ENCODE measurements at places on chromosomes 5 and 9. TPM values are rescaled to one million over a fixed set of nuclear protein-coding genes. Genes with fewer than 3 reads are reported as not detected.

- no peak for DNase-seq
Observed at GRCh38 chr5:6715758-6716628, 2.8 kb downstream of the TENT4A start.

DNA sequence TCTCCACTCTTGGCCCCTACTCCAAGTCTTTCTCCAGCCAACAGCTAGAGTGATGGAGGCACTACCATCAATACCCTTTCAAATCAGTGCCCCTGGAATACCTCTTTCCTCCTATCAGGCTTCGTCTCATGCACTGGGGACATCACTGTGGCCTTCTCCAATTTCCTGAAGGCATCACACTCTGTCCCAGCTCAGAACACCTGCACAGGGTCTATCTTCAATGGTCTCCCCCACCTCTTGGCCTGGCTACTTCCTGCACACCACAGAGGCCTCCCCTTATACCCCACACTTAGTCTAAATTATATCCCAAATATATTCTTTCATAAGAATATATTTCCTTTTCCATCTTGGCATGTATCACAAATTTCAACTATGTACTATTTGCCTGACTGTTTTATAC lies 34.5 kb downstream of the ECPAS start:
- DNase-seq, result no peak

NCS1 gene
- total RNA-seq, result 38.1 TPM

DNA sequence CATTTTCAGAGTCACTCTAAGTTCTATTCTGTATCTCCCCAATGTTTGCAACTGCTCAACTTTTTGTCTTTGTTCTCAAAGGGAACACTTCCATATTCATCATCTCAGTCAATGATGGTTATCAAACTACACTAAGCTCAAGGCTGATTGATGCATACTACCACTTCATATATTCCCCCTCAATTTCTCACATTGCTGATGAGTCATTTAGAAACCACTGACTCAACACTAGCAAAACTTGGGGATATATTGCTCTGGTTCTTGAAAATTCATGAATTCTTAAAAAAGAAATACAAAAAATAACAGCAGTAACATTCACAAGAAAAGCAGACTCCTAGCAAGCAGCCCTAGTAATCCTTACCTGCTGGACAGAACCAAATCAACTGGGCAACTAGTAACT lies 52.2 kb downstream of the ABHD17B start:
- no peak for DNase-seq

- DNase-seq, result peak; percentile 82
Observed at GRCh38 chr9:35646153-35646532, 4.6 kb downstream of the SIT1 start.

KLHL3 gene
- total RNA-seq, result 12.8 TPM

DNA sequence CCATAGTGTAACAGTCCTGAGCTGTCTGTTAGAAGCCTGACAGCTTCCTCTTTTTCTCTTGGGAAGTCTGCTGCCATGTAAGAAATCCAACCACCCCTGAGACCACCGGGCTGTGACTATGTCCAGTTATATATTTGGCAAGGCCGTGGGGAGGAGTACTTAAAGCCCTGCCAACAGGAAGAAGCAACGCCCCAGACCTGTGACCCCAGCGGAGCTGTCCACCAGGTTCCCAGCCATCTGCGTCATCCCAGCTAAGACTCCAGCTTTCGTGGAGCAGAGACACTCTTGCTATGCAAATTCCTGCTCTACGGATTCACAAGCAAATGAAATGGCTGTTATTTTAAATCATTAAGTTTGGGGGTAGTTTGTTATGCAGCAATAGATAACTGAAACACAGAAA lies 417.3 kb downstream of the TLE4 start:
- DNase-seq, result no peak

DNA sequence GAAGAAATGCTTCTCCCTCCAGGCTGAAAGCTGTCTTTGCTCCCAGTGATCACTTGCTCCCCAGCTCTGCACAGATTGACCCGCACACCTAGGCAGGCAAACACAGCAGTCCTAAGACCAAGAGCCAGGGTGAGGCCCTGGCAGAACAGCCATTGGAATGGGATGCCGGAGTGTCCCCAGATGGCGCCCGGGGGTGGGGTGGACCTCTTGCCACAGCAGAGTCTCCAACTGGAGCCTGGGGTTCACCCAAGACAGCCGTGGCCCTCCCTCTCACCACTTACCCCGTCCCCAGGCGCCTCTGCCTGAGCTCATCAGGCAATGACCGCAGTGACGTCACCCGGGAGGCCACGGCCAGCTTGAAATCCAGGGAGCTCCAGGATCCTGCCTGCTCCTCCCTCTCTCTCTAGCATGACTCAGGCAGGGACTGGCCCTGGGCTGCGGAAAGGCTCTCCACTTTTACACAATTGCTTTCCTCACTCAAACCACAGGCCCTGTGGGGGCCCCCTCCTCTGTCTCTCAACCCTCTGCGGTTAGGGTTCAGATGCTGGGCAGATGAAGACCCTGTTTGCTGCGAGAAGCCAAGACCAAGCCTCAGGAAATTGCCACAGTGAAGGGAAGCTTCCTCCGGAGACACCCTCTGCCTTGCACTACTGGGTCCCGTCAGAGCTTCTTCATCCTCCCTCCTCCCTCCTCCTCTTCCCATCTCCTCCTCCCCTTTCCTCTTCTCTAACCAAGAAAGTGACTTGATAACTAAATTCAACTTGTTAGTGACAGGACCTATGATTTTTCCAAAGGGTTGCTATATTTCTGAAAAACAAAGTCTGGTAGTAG lies 24.3 kb upstream of the PTGES start:
- DNase-seq, result peak; percentile 77

DNA sequence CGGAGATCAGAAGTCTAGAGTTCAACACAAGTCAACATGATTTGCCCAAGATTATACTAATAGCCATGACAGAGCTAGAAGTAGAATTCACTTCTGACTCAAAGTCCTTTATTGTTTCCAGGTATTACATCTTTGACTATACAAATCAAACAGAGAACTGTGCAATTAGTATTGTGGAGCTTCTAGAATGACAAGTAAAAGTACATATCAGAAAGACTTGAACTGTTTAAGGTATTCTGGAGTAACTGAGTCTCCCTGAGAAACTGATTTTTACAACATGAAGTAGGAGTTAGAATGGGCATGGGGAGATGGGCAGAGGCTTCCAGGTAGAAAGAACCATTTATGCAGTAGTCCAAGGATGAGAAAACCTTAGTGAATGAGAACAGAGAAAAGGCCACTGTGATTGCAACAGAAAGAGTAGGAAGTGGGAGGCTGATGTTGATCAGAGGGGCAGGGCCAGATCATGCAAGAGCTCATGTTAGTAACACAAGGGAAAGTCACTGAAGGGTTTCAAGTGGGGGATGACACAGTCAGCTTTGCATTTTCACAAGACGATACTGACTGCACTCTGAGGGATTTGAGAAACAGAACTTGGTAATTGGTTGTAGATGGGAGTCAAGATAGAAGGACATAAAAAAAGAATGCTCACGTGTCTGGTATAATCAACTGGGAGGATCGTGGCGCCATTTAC lies 280.7 kb downstream of the RFX3 start:
- no peak for DNase-seq

GRCh38 chr5:125257057-125257972 lies 510.9 kb upstream of the ZNF608 start:
- no peak for DNase-seq

DNA sequence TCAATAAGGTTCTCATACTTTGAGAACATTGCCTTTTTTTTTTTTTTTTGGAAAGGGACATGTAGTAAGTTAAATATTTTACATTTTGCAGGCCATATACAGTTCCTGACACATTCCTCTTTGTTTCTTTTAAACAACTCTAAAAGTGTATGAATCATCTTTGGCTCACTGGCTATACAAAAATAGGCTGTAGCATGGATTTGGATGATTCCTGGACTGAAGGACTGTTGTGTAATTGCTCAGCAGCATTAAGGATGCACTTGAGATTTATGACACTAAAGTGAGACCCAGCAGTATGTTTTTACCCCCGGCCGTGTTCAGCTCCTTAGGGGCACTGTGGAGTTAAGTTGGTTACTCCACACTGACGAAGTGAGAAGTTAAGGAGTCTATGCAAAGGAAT lies 41.3 kb downstream of the VPS13A start:
- no peak for DNase-seq

DNA sequence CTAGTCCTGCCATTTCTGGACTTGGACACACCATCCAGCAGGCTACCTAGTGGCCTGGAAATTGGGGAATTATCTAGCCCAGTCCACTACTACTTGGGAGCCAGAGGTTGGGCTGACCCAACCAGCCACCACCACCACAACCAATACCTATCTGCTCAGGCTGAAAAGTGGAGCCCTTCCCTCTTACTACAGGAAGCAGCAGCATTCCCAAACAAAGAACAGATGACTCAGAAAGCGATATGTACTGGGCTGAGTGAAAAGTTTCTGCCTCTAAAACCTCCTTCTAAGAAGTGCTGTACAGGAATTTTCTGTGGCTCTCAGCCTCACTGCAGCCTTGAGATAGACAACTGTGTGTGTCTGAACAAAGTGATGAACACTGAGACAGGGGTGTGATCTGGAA lies 279.4 kb downstream of the CDH10 start:
- no peak for DNase-seq

ROR2 gene
- total RNA-seq, result 2.7 TPM

GADD45G gene
- 6.8 TPM for total RNA-seq

DNA sequence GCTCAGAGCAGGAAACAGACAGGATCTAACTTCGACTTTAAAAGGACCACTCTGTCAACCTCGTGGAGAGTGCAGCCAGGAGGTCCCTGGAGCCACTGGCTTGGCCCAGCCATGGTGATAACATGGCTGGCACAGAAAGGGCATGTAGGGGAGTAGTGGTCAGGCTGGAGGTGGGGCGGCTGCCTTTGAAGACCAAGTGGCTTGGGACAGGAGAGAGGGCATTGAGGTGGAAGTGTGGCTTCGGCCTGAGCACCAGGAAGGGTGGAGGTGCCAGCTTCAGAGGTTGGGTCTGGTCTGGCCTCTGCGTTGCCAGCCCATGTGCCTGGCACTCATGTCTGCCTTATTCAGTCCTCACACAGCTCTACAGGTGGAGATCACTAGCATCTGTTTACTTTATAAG lies 270.0 kb downstream of the NSG2 start:
- DNase-seq, result no peak

GRCh38 chr5:136754216-136754615 lies 388.9 kb upstream of the TRPC7 start:
- no peak for DNase-seq

DNA sequence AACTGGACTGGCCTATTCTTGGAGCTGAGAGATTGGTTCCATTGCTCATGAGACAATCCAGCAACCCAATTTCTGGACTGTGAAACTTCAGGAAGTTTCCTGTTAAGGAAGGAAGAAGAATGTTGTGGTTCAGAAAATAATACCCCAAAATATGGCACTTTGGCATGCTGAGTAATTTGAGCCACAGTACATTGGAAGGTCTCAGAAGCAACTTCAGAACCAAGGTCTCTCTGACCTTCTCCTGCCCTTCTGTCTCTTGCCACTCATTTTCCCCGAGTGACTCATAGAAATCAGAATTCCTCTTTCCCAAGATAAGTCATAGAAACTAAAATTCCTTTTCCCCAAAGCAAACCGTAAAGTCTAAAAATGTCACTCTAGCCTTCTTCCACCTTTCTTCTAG lies 1366.1 kb downstream of the PTPRD start:
- DNase-seq, result no peak

GRCh38 chr9:2741441-2742158 lies 24.3 kb downstream of the KCNV2 start:
- DNase-seq, result no peak

- no peak for DNase-seq
Observed at GRCh38 chr9:127507751-127508648, 56.7 kb downstream of the LRSAM1 start.

GRCh38 chr9:136784249-136784996 lies 6.7 kb upstream of the TMEM141 start:
- DNase-seq, result no peak

GRCh38 chr5:156634301-156634700 lies 215.8 kb upstream of the PPP1R2B start:
- DNase-seq, result no peak

LCN10 gene
- total RNA-seq, result 0.75 TPM

PCDHB2 gene
- total RNA-seq, result 26.3 TPM

DNA sequence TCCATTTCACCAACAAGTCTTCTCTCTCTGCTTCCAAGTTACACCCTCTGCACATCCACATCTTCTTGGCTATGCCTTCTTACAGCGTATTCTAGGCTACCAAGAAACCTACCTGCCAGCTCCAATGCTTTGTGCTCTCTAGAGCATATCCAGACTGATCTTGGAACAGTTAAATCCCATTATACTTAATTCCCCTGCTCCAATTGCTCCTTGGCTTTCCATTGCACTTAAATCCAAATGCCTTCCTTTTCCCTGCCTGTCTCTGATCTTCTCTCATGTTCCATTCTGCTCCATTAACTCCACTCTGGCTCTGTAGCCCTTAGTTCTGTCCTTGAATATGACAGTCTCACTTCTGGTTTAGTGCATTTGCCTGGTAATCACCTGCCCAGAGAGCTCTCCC lies 322.4 kb downstream of the LRRC70 start:
- no peak for DNase-seq

- DNase-seq, result no peak
Observed at GRCh38 chr9:13436591-13436990, 157.1 kb upstream of the MPDZ start.

- no peak for DNase-seq
Observed at GRCh38 chr5:99900302-99900852, 634.8 kb upstream of the FAM174A start.

GRCh38 chr5:99460701-99461100 lies 531.9 kb upstream of the CHD1 start:
- DNase-seq, result no peak

IL7R gene
- not detected for total RNA-seq

DNA sequence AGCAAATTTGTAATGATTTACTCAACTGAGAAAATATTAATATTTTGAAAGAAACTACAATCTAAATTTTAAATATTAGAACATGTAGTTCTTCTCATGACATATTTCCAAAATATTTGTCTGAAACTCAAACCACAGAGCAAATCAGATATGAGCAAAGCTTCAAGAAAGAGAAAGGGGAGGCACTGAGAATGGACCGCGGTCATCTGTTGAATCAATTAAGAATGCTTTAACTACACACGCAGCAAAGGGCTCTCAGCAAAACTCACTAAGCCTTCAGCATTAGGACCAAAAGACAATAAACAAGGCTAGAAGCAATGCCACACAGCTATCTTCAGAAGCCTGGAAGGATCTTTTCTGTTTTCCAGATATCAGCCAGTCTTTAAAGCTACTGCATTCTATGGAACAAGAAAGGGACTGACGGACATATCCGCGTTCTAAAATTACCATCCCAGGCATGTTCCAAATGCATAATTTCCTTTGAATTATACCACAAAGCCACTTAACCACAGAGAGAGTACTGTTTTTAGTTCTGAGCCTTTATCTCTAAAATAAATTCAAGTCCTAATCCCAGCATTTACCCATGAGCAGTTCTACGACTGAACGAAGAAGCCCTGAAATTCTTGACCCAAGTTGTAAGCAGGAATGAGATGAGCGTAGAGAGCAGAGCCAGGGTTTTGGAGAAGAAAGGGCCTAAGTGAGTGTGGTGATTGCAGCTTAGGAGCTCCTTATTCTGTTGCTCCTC lies 513.5 kb downstream of the AGTPBP1 start:
- DNase-seq, result no peak
